Inflammatory macrophage treated with lipopolysaccharide for 1 hour (primary cell): ENCODE measurements at places on chromosomes 5 and 9.
A peak's percentile ranks its signal among the peaks of the same experiment; 100 is the strongest.

DNA sequence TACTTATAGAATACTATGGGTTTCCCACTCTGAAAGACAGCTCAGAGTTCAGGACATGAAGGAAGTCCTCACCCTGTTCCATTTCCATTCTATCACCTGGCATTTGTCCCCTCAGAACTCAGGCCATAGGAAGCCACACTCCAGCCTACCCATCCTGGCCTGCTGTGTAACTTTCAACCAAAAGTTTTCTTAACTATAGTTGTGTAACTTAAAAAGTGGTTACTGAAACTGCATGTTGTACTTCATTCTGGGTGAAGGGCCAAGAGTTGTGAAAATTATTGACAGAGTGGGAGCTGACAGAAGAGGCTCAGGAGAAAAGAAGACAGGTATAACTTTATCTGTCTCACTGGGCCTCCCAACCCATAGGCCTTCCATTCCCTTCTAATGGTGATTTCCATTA lies 212.5 kb downstream of the RAB3C start:
- DNase-seq, result no peak

DNA sequence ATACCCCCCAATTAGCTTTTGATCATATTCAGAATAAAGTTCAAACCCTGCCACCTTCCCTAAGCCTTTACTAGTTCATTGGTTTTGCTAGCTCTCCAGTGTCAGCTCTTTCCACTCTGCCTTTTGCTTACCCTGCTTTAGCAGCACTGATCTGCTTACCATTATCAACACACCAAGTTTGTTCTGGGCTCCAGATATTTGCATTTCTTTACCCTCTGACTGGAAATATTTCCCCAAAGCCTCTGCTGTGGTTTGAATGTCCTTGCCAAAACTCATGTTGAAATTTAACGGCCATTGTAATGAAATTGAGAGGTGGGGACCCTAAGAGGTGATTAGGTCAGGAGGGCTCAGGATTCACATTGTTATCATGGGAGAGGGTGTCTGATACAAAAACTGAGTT lies 99.5 kb downstream of the GCNT1 start:
- no peak for DNase-seq

DNA sequence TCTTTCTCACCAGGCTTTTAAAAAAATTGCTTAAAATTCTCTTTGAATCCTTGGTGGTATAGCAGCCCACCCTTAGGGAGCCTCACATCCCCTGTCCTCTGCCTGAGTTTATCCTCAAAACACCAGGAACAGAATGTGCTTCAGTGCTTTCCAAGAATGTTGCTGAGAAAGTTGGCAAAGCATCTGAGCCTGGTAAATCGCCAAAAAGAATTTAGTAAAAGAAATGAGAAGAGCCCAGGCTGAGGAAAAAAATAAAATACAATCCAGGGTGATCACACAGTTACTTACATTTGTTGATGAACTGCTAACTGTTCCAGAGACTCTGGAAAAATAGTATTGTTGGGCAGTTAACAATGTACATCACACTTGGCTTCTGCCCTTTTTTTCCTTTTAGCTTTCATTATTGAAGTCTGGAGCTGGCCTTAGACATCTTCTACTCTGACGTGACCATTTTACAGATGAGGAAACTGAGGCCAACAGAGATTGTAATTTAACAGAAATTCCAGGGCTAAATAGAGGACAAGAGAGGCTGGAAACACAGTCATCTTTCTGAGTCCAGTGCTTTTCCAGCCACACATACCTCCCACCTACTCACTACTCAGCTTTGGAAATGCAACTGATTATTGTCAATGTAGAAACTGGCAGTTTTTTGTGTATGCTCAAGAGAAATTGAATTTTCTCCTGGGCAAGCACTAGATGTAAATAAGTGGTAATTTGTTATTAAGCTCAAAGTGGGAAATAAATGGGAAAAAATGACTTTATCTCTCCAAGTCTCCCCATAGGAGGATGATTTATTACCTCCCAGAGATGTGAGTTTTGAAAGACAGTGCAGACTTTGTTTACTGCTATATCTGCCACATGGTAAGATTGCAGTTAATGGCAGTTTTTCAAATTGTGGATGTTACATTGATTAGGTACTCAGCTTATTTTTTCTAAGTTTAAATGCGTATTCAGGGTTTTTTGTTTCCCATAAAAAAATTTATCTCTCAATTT lies 86.7 kb upstream of the ALDH1A1 start:
- no peak for DNase-seq

GRCh38 chr5:148791334-148791667 lies 35.1 kb upstream of the ADRB2 start:
- peak; percentile 76 for DNase-seq

DNA sequence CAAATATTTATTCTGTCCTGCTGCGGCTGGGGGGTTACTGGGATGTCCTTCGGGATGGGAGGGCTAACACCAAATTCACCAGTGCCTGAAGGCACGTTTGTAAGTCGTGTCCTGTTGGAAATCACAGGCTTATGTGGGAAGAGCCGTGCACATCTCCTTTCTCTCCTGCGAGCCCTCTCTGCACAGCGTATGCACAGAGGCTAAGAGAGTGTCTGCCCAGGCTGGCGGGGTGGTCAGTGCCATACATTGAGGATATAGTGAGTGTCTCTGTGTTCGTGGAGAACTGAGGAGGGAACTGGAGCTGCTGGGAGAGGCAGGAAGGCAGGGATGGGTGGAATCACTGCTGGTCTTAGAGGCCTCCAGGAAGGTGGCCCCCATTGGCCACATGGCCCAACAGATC lies 110.1 kb downstream of the WNK2 start:
- no peak for DNase-seq

GRCh38 chr5:138623053-138623452 lies 47.9 kb upstream of the HSPA9 start:
- no peak for DNase-seq

DNA sequence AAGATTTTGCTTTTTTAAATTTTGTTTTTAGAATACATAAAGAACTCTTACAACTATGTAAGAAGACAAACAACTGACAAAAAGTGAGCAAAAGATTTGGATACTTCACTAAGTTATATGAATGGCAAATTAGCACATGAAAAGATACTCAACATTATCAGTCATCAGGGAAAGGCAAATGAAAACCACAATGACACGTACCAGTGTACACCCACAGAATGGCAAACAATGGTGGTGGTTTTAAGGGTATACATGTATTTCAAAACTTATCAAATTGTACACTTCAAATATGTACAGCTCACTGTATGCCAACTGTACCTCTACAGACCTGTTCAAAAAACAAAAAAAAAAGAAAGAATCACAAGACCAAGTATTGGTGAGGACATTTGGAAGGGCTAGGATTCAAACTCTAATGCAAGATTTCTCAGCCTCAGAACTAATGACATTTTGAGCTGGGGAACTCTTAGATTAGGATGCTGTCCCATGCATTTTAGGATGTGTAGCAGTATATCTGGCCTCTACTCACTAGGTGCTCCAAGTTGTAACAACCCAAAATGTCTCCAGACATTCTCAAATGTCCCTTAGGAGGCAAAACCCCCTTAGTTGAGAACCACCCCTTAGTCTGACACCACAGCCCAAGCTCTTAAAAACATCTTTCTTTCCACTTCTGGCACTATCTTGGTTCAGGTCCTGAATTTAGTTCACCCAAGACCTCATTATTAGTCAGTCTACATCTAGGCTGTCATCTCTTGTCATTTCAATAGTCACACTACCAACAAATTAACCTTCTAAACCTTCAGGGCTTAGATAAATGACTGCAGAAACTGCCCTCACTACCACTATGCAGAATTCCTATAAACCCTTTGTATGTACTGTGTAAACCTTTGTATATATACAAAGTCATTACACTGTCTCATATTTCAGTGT lies 9.7 kb downstream of the SCAI start:
- no peak for DNase-seq

- no peak for DNase-seq
Measured at GRCh38 chr5:16976625-16977008, 40.5 kb upstream of the MYO10 start.

GRCh38 chr5:125750861-125751186 lies 672.4 kb upstream of the GRAMD2B start:
- DNase-seq, result no peak

- DNase-seq, result no peak
Measured at GRCh38 chr9:137986268-137987099, 108.9 kb downstream of the CACNA1B start.

DNA sequence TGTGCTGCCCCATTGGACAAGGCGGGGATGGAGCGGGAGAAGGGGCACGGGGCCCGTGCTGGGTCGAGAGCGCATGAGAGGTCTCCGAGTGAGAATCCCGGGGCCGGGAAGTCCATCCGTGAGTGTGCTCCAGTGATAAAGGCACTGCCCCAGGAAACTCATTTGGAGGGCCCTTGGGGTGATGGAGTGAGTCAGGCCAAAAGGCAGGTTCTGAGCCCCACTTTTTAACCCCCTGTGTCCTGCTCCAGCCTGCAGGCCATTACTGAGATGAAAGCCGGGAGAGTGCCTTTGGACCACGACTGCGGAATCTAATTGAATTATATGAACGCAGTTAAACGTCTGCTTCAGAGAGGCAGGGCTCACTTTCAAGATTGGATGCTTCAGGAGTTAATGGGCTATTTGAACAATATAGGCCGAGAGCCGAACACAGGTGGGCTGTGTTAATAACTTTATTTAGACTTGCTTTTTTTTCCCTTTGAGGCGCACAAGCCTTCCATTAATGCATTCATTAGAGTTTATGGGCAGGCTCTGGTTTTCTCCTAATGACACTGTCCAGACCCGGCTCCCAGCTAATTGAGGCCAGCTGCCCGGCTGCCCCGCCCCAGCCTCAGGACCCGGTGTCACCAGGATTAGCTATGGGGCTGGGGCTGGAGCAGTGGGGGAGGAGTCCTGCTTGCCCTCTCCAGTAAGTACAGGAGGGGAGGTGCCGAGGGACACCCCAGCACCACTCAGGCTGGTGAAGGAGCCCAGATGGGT lies 79.1 kb upstream of the LMX1B start:
- no peak for DNase-seq

DNA sequence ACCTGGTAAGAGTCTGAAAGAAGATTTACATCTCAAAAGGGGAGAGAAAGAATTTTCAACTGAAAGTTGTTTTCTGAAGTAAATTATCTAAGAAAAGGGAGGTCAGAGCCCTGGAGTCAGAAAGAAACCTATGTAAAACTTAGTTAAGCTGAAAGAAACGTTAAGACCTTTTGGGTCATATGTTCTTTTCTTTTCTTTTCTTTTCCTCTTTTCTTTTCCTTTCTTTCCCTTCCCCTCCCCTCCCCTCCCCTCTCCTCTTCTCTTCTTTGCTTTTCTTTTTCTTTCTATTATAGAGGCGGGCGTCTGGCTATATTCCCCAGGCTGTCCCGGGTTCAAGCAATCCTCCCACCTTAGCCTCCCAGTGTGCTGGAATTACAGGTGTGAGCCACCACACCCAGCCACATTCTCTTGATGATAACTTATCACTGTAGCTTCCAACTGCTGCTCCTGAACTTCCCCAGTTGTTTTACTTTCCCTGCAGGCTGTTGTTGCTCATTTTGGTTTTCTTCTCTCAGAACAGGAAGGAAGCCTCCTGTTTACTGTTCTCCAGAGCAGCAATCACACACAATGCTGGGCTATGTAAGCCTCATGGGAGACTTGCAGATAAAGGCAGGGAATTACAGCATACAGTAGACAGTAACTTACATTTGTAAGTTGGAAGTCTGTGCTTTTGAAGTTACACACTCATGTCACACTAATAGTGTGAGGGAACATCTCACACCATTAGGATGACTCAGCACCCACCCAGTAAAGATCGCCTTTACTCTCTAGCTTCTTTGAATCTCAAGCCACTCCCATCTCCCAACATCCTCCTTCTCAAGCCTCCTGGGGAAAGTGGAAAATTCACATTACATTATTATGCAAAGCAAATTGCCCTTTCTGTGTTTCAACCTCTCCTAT lies 2216.6 kb upstream of the WWC1 start:
- DNase-seq, result no peak

GRCh38 chr9:93676310-93677047 lies 100.1 kb downstream of the PHF2 start:
- no peak for DNase-seq

DNA sequence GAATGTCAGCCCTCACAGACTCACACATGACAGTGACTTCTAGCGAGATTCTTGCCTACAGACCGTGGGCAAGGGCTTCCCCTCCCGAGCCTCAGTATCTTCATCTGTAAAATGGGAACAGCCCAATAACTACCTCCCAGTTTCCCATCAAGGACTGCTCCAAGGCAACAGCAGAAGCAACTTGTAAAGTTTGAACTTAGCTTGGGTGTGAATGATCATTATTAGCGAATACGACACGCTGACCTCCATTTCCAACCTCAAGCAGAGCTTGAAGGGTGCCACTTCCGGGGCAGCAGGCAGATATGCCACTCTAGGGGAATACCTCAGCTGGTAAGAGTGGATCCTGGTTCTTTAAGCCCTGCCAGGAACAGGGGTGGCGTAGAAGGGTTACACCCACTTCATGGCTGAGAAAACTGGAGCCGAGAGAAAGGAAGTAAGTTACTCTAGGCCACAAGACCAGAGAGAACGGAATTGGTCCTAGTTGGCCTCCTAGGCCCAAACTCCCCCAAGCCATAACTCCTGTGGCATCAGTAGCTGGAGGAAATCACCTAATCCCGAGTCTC lies 2.0 kb downstream of the RNF44 start:
- peak; percentile 82 for DNase-seq

DNA sequence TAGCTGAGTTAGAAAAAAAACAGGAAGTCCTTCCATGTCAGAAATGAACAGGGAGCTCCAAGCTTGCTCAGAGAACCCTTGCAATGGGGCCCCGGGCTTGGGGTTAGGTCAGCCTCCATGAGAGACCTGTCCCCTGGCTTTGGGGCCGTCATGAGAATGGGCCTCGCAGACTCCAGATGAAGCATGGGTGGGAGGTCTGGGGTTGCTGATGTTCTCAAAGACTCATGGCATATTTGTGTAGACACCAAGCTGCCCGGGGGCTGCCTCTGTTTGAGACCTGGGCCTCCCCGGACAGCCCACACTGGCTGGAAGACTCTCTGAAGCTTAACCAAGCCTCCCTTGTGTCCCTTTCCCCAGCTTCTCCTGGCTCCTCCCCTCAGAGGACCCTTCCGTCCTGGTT lies 186.3 kb downstream of the IRX2 start:
- no peak for DNase-seq

DNA sequence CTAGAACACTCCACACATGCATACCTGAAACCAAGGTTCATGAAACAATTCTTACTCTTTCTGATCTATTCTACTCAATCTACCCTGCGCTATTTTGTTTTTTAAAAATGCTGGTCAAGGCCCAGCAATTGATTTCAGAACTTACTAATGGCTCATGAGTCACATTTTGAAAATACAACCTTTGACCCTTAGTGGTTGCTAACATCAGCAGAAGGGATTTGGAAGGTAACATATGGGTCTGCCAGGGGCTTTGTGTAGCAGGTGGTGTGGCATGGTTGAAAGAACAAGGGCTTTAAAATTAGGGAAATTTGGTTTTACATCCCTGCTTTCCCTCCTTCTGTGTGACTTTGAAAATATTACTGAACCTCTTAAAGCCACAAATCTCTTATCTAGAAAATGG lies 101.4 kb downstream of the ATG10 start:
- no peak for DNase-seq

GRCh38 chr5:84299959-84300358 lies 84.7 kb downstream of the EDIL3 start:
- DNase-seq, result no peak

GRCh38 chr5:97425511-97425910 lies 242.5 kb upstream of the RIOK2 start:
- no peak for DNase-seq

GRCh38 chr5:64269164-64269563 lies 103.5 kb downstream of the RNF180 start:
- DNase-seq, result peak; percentile 26

GRCh38 chr5:72065751-72066255 lies 41.5 kb upstream of the MAP1B start:
- DNase-seq, result no peak
